Spleen (tissue), 13 donors: ENCODE measurements at places on chromosomes 13 and 19. TPM values are rescaled to one million over a fixed set of nuclear protein-coding genes. Genes with fewer than 3 reads are reported as not detected.

The PGLYRP2 gene
- not detected for total RNA-seq

The CD209 gene
- 3.9 TPM for total RNA-seq

The GPR4 gene
- total RNA-seq, result 4.3 TPM

The SAE1 gene
- 58.6 TPM for total RNA-seq

The ZNF560 gene
- not detected for total RNA-seq

The SWSAP1 gene
- total RNA-seq, result 3.1 TPM

The PDX1 gene
- not detected for total RNA-seq

The LILRA6 gene
- total RNA-seq, result 50.9 TPM

The FAAP24 gene
- total RNA-seq, result 5.1 TPM

The S1PR2 gene
- total RNA-seq, result 3.4 TPM

The SYT3 gene
- not detected for total RNA-seq

The FCER2 gene
- 47.8 TPM for total RNA-seq

The LRG1 gene
- total RNA-seq, result 15.8 TPM

The MEDAG gene
- not detected for total RNA-seq

The ERICH4 gene
- total RNA-seq, result not detected

The DZIP1 gene
- 4.4 TPM for total RNA-seq

The S1PR4 gene
- total RNA-seq, result 171 TPM

The ADAT3 gene
- 8.3 TPM for total RNA-seq

The PAK4 gene
- total RNA-seq, result 14.9 TPM

The BORCS8 gene
- total RNA-seq, result 18.5 TPM

The KLC3 gene
- total RNA-seq, result not detected

The B3GNT8 gene
- total RNA-seq, result 10.0 TPM

The GJB2 gene
- 0.16 TPM for total RNA-seq

The DPY19L3 gene
- total RNA-seq, result 29.0 TPM

The SYDE1 gene
- total RNA-seq, result 14.6 TPM

The ITPKC gene
- 16.0 TPM for total RNA-seq

The FFAR2 gene
- 23.8 TPM for total RNA-seq

The TINCR gene
- 0.46 TPM for total RNA-seq

The ZNF439 gene
- total RNA-seq, result 15.5 TPM
